ENCODE measurements at places on chromosomes 1 and 21.

- DNase-seq = no peak
Measured at GRCh38 chr1:35229587-35230360, 36.8 kb upstream of the SFPQ start.

- no peak for DNase-seq
Measured at GRCh38 chr1:26370591-26371382, 1.8 kb downstream of the ZNF683 start.

DNA sequence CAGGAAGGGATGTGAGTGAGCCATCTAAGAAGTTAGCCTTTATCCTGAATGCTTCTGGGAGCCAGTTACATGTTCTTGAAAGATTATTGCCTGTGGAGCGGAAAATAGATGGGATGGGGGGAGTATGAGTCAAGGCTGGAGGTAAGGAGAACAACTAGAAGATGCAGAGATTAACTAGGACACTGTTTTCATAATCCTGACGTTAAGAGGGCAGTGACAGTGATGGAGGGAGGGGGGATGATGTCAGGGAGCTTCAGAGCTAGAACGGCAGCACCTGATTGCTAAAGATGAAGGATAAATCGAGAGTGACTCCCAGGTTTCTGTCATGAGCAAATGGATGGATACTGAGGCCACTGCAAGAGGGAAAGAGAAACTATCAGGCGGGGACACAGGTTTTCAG, 10.0 kb upstream of the RCSD1 start:
- no peak for DNase-seq

GRCh38 chr1:12197483-12197880, 30.7 kb downstream of the TNFRSF1B start:
- DNase-seq = no peak

DNA sequence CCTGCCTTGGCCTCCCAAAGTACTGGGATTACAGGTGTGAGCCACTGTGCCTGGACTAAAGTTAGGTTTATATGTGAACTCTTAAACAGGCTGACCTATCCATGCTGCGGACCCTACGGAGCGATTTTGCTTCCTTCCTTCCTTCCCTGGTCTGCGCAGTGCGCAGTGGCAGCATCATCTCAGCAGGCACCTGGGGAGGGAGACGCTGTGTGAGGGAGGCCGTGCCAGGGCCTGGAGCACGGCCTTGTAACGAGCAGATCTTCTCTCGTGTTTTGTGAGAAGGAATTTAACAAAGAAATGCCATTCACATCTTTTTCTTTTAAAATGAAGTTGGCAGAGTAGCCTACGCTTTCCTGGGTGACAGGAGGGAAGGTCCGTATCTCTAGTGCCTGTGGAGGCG, 45.8 kb downstream of the PKNOX1 start:
- no peak for DNase-seq

- DNase-seq = no peak
Measured at GRCh38 chr1:68270951-68271350, 38.6 kb upstream of the WLS start.
